Ureter (tissue), 1 donor: ENCODE measurements at places on chromosomes 11 and 22. TPM values are rescaled to one million over a fixed set of nuclear protein-coding genes. Genes with fewer than 3 reads are reported as not detected.
A peak's percentile ranks its signal among the peaks of the same experiment; 100 is the strongest.

Gene C11orf52
- total RNA-seq, result 8.5 TPM

Gene DKK3
- total RNA-seq, result 74.6 TPM

Gene CNTN5
- total RNA-seq, result 1.2 TPM

Gene DENND6B
- total RNA-seq, result 21.4 TPM

Gene MMP3
- total RNA-seq, result not detected

- DNase-seq, result no peak
These were observed 4.2 kb upstream of the ANO1 start for GRCh38 chr11:70073871-70074371.

DNA sequence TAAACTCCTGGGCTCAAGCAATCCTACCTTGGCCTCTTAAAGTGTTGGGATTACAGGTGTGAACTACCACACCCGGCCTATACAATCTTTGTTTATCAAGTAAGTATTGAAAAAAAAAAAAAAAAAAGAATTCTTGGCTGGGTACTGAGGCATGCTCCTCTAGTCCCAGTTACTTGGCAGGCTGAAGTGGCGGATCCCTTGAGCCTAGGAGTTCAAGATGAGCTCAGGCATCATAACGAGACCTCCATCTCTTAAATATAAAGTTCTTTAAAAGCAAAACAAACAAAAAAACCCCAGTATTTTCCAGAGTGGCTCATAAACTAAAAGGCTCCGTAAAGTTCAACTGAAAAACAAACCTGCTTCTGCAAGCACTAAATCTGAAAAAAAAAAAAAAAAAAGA lies 50.3 kb upstream of the GAB2 start:
- DNase-seq, result no peak

- no peak for DNase-seq
These were observed 3.3 kb downstream of the VSIG2 start for GRCh38 chr11:124748481-124749343.

GRCh38 chr22:30159561-30160353 lies 79.5 kb downstream of the HORMAD2 start:
- no peak for DNase-seq

DNA sequence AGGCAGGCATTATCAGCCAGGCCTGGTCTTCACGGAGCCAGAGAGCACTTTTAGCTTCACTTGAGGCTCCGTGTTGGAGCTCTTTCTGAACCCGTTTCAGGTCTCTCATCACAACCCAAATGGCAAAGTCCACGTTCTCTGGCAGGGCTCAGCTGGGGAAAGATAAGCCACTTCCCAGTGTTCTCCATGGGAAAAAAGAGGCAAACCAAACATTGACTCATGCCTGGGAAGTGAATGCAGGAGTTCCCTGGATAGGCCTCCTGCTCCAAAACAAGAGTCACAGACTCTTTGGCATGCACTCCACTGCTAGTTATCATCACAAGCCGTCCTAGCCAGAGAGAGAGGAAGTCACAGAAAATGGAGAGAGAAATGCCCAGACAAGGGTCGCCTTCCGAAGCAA lies 11.6 kb downstream of the OPCML start:
- DNase-seq, result no peak

GRCh38 chr11:92894197-92894596 lies 75.3 kb upstream of the MTNR1B start:
- DNase-seq, result no peak

DNA sequence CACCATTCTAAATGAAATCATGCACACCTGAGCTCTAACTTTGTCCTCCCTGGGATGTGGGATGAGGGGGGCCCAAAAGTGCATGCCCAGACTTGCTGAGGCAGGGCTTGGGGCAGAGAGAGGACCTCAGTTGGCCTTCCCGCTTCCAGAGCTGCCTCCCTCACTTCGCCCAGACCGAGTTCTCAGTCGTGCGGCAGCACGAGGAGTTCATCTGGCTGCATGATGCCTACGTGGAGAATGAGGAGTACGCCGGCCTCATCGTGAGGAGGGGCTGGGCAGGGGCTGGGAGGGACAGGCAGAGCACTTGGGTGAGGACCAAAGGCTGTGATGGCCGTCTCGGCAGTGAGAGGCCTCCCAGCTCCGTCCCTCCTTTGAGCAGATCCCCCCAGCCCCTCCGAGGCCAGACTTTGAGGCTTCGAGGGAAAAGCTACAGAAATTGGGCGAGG lies 8.2 kb downstream of the CFL1 start:
- no peak for DNase-seq

GRCh38 chr22:27043262-27043661 lies 385.9 kb downstream of the MIAT start:
- DNase-seq, result no peak

DNA sequence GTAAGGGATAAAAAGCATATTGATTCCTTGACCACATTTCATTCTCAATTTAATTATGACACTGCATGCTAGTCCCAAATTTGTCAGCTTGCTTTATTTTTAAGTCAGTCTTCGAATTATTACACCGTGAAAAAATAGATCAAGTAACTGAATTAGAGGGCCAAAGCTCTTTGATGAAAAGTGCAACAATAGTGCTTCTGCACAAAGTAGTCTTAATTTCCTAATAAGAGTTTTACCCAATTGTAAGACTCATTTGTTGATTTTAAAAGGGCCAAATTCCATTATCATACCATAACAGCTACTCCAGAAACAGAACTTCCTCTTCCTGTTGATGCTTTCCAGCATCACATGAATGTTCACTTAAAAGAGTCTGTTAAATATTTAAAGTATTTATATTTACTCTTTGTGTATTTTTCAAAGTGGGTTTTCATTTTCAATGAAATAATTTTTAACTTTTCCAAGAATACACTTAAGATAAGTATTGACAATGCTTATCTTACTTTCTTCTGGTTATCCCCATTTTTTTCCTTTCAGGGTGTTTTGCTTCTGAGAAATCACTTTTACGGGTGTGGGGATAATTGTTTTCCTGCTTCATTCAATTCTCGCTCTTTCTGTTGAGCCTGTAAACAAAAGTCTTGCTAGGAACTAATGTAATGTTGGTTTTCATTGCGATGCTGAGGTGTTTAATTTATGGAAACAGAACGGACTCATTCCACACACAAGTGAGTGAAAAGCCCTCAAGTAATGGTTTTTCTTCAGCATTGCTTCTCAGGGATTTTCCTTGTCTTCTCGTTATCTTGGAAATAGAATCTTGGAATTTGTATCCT lies 2.1 kb downstream of the ARHGEF12 start:
- DNase-seq, result no peak

- no peak for DNase-seq
These were observed 104.1 kb downstream of the TRIM44 start for GRCh38 chr11:35766651-35767050.

DNA sequence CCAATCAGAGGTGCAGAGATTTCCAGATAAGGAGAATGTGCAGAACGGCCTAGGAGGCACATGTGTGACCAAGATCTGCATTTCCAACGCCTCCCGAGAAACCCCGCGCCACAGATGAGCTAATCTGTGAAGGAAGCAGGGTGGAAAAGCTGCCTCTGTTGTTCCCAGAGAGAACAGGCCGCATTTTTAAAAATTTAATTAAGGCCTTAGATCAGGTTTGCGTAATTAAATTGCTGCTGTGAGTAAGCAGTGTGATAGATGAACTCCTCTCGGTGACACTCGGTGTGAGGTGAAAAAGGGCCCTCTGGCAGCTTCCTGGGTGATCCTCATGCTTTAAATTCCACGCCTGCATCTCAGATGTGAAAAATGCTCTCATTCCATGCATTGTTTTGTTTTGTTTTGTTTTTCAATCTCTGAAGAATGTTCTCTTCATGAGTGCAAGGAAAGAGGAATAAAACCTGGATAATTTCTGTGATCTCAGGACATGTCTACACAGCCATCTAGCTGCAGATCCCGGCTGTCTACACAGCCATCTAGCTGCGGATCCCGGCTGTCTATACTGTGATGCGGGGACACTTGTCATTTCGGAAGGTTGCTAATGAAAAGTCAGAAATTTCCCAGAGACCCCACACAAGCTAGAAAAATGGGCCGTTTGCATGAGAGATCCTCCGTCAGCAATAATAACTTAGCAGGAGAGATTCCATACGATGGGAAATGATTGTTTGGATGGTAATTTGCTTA lies 1398.9 kb downstream of the BRD1 start:
- DNase-seq, result no peak

- peak; percentile 87 for DNase-seq
These were observed at the start of gene APOL4 for GRCh38 chr22:36201630-36202319. Gene APOL4 (minus strand): TSS chr22:36201809. CDS start chr22:36201734, 75 bp downstream.

- DNase-seq, result peak; percentile 49
These were observed 3.6 kb upstream of the OR8B3 start for GRCh38 chr11:124402326-124402922.

DNA sequence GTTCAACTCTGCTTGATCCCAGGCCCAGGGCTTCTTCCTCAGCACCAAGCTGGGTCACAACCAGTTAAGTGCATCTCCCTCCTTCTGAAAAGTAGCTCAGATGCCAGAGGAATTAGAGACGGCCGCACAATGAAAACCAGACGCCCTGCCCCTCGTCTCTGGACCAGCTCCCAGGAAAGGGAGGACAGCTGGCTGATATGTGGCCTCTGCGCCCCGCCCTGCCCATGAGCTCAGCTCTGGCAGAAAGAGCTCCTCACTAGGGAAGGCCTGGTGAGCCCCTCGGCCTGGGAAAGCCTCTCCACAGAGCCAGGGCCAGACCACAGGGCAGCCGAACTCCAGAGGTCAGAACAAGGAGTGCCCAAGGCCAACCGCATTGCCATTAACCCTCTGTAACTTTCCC lies 18.1 kb upstream of the SCGB1A1 start:
- DNase-seq, result peak; percentile 87

DNA sequence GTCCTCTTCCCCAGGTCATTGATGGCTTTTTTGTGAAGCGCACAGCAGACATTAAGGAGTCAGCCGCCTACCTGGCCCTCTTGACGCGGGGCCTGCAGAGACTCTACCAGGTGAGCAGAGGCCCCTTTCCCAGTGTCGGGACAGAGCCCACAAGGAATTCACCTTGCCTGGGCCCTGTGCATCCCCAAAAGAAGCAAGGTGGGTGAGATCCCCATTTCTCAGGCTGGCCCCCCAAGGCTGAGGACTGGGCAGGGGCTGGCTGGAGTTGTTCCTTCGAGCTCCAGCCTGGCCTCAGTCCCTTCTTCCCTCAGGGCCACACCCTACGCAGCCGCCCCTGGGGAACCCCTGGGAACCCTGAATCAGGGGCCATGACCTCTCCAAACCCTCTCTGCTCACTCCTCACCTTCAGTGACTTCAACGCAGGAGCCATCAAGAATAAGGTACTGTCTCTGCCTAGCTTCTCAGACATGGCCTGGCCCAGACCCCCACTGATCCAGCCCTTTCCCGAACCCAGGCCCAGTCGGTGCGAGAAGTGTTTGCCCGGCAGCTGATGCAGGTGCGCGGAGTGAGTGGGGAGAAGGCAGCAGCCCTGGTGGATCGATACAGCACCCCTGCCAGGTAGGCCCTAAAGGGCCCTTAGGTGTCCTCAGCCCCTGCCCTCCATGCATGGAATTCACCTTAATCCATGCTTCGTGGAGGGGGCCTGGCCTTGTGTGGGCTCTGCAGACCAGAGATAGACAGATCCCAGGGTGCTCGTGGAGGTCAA lies 4.7 kb downstream of the MUS81 start:
- DNase-seq, result no peak

DNA sequence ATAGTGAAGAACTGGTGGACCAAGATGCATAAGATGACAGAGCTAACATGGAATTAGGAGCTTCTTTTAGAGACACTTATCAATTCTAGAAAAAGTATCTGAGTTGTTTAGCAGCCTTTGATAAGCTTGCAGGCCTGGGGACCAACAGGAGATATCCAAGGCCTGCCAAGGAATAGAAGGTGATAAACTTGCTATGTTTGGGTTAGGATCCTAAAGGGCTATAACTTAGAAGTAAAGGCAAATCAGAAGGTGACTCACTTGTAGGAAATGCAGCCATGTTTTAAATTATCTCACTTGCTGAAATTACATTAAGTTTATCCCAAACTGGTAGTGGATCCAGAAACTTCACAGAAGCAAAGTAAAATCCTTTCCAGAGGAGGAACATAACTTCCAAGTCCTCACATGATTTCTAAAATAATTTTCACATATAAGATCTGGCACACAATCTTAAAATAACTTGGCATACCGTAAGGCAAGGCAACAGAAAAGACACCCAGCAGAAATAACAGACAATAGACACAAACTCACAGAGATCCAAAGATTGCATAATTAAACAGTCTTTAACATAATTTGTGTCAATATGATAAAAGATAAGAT lies 69.6 kb upstream of the TEAD1 start:
- no peak for DNase-seq

- DNase-seq, result no peak
These were observed 531 bp upstream of the MEN1 start for GRCh38 chr11:64810891-64811272.

GRCh38 chr11:12682737-12683500 lies 8.7 kb downstream of the TEAD1 start:
- DNase-seq, result no peak

DNA sequence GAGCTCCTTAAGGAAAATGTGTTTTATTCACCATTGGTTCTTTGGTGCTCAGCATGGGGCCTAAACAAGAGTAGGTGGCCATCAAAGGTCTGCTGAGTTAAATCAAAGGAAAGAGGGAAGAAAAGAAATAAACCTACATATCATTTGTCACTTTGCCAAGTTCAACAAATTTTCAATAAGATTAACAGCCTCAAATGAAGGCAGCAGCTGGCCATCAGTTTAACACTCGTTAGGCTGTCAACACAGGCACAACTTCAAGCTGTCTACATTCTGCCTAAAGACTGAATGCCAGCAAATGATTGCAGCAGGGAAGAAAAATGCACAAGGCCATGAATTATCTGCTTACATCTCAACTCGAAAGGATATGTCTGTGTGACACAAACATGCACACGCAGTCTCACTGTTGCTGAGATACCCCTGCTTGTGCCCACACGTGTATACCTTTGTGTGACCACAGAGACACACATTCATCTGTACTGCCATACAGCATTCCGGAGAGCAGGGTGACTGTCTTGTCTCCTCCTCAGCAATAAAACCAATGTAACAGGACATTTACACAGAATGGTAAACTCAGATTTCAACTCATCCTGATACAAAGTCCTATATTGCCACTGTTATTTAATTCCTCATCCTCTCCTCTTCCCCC lies 40.1 kb downstream of the TRIM66 start:
- no peak for DNase-seq

DNA sequence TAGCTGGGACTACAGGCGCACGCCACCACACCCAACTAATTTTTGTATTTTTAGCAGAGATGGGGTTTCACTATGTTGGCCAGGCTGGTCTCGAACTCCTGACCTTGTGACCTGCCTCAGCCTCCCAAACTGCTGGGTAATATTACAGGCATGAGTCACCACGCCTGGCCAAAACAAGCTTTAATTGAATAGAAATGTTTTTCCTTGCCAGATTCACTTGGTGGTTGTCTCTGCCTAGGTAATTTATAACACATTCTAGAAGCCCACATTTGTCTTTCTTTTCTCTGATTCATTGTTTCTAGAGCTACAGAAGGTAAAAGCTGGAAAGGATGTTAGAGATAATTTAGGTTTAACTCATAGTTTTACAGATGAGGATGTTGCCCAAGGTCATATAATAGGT lies 41.3 kb downstream of the CECR2 start:
- no peak for DNase-seq
